ENCODE measurements at places on chromosomes 2 and 18.

DNA sequence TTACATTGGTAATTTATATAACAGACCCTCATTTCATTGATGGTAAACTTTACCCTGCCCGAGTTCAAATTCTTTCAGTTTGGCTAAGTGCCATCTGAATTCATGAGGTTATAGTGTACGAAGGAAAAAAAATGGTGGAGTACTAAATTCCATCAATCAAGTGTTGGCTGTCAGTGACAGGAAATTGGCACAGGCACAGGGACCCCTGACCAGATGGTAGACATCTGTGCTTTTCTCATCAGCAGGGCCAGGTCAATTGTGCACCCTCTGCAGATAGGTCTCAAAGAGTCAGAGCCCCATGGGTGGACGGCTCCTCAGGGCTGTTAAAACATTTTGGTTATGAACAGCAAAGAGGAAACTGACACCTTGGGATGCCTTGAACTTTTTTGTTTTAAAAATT, 439.2 kb downstream of the SETBP1 start:
- no peak for DNase-seq

GRCh38 chr18:35436076-35436649, 59.0 kb upstream of the ZNF396 start:
- DNase-seq: no peak

- no peak for DNase-seq
Observed at GRCh38 chr2:223868005-223868404, 30.6 kb upstream of the AP1S3 start.

DNA sequence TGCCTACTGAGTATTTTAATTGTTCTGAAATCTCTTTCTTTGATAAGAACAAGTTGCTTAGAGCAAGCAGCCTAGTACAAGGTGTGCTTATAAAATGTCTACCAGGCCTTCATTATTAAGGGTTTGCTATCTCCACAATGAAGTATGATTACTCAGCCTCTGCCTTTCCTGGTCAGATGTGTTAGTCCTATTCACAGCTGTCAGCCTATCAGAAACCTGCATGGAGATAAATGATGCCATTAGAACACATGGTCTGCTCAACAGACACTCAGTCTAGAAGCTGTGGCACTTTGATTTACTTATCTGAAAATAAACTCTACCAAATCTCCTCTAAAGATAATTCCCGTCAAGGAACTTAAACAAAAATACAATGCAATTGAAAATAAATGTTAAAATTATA, 448.7 kb downstream of the ERBB4 start:
- no peak for DNase-seq

- no peak for DNase-seq
Observed at GRCh38 chr18:24988253-24988840, 363.6 kb downstream of the ZNF521 start.

DNA sequence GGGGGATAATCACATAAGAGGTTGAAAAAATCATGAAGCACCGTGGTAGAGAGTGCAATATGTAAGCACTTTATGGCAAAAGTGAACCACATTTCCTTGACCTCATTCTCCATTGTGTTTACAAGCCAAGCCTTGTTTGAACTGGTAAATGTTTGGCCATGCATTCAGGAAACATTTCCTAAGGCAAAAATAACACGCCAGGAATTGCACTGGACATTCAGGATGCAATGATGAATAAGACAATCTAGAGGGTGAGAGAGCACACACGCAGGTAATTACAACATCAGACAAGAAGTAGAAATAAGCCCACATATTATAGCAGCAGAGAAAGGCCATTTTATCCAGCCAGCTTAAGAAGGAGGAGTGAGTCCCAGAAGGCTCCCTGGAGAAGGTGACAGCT, 218.0 kb upstream of the OSR1 start:
- DNase-seq: no peak

- DNase-seq: no peak
Observed at GRCh38 chr18:55927831-55928230, 339.8 kb upstream of the TCF4 start.

GRCh38 chr18:52766002-52766545, 426.1 kb downstream of the DCC start:
- no peak for DNase-seq

GRCh38 chr2:196758474-196759377, 40.8 kb downstream of the GTF3C3 start:
- no peak for DNase-seq

- no peak for DNase-seq
Observed at GRCh38 chr2:236935083-236935482, 150.6 kb upstream of the COPS8 start.

DNA sequence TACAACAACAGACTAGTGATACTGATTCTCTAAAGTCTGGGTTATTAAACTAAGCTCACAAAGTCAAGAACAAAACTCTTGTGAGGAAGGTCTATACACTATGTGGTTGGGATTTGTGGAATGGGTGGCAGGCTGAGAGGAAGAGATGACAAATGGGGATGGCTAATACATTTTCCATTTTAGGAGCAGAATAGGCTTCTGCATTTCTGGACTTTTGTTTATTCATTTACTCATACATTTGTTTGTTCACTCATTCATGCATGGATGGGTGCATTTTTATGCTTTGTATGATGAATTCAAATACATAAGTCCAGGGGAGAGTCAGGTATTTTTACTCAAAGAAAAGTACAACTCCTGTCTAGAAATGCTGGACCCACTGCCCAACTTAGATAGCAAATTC, 637.4 kb upstream of the CDH2 start:
- DNase-seq: no peak

DNA sequence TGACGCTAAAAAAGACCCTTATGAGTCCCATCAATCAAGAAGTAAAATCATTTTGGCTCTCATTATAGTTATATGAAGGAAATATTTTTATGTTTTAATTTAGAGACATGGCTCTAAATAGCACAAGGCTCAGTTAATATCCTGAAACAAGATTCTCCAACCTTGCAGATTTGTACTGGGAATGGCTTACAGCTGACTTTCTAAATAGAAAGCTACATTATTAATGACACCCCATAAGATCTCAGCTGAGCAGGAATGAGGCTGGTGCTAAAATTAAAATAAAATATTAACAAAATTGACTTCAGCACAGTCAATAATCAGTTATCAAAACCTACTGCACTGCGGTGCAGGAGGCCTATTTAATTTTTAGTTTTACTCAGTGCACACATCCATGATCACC, 136.9 kb downstream of the SLC39A10 start:
- no peak for DNase-seq

GRCh38 chr18:45004546-45005080, 323.9 kb downstream of the SETBP1 start:
- DNase-seq: no peak

- DNase-seq: no peak
Observed at GRCh38 chr2:217897091-217897715, 105.6 kb downstream of the TNS1 start.

GRCh38 chr2:240925191-240925567, 19.0 kb downstream of the CROCC2 start:
- DNase-seq: no peak

DNA sequence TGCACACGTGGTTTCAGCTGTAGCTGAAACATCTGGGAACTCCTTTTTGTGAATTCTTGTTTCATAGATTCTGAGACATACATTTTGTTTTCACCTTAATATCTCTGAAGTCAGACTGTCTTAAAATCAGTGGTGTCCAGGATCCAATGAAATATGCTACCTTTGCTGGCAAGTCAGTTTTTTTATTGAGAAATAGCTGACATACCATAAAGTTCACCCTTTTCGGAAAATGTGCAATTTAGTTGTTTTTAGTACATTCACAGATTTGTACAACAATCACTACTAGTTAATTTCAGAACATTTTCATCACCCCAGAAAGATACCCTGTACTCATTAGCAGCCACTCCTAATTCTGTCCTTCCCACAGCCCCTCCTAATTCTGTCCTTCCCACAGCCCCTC, 243.7 kb downstream of the GLI2 start:
- no peak for DNase-seq
